Tibial nerve (tissue), 4 donors: ENCODE measurements at places on chromosomes 4 and X.

GRCh38 chrX:118614150-118614549 lies 113.3 kb upstream of the IL13RA1 start:
- DNase-seq = no peak

DNA sequence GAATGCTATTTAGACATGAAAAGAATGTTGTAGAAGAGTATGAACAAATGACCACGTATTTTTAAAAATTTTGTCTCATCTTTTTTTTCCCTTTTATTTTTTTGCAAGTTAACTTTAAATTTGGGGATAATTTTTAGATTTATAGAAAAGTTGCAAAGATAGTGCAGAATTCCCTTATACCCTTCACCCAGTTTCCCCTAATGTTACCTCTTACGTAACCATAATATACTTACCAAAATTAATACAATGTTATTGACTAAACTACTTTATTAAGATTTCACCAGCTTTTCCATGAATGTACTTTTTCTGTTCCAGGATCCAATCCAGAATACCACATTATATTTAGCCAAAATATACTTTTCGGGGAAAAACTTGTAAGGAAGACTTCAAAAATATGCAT lies 12.3 kb downstream of the CHRNA9 start:
- no peak for DNase-seq

- no peak for DNase-seq
Measured at GRCh38 chr4:18213576-18214198, 192.1 kb upstream of the LCORL start.

GRCh38 chr4:107951551-107951950 lies 20.2 kb downstream of the CYP2U1 start:
- no peak for DNase-seq

DNA sequence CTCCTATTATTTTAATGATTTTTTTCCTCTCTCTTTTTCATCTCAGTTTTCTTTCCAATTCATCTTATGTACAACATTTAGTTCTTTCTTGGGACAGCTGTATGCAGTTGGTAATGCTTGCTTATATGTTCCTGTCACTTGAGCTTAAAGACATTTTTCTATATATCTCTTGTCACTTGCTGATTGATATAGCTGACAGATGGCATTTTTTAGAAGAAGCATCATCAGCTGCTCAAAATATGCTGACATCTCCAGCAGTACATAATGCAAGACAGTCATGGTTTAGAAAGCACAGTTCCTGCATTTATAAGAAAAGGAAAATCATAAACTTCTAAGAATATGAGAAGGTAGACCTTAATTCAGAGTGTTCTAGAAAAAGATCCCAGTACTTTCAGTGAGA lies 56.5 kb downstream of the DCAF8L1 start:
- no peak for DNase-seq

GRCh38 chrX:40878766-40879165 lies 143.4 kb upstream of the MED14 start:
- no peak for DNase-seq

DNA sequence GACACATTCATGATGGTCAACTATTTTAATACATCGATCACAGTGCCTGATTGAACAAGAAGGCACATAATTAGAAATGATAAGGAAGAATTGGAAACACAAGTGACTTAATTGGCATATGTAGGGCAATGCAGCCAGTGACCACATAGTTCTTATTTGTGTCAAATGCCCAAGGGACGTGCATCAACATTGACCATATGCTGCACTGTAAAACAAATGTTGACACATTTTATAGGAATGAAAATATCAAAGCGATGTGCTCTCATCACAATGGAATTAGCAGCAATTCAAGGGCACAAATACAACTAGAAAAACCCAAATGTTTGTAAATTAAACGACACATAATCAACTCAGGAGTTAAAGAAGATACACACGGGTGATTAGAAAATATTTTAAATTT lies 948.3 kb upstream of the PRKX start:
- DNase-seq = no peak

DNA sequence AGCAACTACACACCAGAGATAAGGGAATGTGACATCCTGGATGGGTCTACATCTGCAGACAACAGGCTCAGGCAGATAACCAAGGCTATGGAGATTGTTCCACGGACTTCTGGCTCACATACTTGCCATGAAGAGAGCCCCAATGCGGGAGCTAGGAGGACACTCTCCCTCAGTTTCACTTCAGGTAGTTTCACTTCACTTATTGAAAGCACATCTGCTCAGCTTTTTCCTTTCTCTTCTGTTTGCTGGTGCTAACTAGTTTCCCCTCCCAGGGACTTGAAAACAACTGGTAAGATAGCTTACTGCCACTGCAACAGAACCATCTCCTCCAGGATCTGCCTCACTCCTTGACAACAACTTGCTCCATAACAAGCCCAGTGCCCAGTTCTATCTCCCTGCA lies 1.4 kb upstream of the CT47C1 start:
- DNase-seq = no peak

- DNase-seq = no peak
Measured at GRCh38 chr4:165364452-165365080, 14.2 kb upstream of the CPE start.

GRCh38 chr4:8897251-8898167 lies 25.9 kb upstream of the HMX1 start:
- no peak for DNase-seq

GRCh38 chr4:2671267-2671895 lies 84.8 kb downstream of the TNIP2 start:
- DNase-seq = no peak

DNA sequence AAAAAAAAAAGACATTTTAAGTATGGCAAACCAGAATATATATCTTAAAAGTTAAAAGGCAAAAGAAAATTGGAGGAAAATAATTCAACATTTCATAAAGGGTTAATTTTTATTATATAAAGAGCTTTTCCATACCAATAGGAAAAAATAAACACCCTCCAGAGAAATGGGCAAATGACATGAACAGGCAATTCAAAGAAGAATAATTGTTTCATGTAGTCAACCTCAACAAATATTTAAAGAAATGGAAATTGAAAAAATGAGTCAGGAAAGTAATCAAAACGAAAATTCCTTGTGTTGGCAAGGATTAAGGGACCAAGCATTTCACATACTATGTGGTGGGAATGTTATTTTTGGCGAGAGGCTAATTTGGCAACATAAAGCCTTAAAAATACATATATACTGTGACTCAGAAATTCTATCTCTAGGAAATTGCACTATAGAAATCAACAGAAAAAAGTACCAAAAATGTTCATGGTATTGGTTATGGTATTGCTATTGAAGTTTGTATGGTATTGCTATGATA lies 87.6 kb downstream of the HAUS3 start:
- DNase-seq = no peak

DNA sequence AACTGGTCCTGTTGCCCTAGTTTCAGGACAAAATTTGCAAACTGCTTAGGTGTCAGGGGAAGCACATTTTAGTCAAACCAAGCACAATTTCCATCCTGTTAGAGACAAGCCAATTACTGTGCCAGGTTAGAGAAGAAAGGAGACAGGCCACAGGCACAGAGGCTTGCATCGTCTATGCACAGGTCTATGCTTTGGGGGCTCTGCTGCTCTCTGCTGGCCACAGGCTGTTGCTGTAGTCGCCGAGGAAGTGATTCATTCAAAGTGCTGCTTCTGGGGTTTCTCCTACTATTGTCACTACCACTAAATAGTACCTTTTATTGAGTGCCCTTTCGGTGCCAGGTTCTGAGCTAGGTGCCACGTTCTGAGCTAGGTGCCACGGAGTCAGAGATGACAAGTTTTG lies 45.5 kb downstream of the VGLL1 start:
- DNase-seq = peak; percentile 12

DNA sequence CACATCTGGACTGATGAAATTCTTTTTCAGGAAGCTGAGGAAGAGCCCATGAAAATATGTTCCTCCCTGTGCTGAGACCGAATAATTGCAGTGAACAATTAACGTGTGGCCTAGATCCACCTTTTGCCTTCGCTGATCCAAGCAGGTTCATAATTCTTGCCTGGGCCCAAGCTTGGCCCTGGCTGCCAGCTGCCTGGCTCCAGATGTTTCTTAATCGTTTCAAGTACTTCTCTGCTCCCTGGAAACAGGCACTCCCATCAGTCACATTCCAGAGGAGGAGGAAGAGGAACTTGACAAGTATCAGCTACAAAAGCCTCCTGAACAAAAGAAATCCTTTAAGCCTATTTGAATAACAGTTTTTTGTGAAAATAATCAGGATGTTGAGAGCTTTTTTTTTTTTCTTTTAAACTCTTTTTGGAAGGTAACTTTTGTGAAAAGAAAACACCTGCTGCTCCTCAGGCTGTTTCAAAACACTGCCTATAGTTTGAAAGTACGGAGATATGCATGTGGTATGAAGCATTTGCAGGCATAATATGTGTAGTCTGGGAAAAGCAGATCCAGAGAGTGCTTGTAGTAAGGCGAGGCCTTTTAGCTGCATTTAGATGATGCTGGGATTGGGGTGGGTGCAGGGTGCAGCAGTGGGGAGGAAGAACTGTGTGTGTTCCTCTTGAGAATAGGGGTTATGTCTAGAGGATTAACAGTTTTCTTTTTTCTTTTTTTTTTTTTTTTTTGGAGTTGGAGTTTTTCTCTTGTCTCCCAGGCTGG lies 154.4 kb downstream of the PTTG2 start:
- no peak for DNase-seq

GRCh38 chr4:1961563-1961962 lies 47.2 kb downstream of the NELFA start:
- DNase-seq = no peak

- DNase-seq = no peak
Measured at GRCh38 chrX:97529536-97530200, 646.0 kb downstream of the RPA4 start.

- DNase-seq = no peak
Measured at GRCh38 chr4:41172786-41173185, 41.6 kb downstream of the APBB2 start.

- DNase-seq = peak; percentile 86
Measured at GRCh38 chr4:129641179-129641578, 545.2 kb downstream of the C4orf33 start.

GRCh38 chrX:48475774-48476577 lies at the start of gene FTSJ1:
Gene FTSJ1, plus strand, starts transcription at chrX:48476199. Its CDS starts 1,849 bp downstream, at chrX:48478048.
- peak; percentile 86 for DNase-seq

DNA sequence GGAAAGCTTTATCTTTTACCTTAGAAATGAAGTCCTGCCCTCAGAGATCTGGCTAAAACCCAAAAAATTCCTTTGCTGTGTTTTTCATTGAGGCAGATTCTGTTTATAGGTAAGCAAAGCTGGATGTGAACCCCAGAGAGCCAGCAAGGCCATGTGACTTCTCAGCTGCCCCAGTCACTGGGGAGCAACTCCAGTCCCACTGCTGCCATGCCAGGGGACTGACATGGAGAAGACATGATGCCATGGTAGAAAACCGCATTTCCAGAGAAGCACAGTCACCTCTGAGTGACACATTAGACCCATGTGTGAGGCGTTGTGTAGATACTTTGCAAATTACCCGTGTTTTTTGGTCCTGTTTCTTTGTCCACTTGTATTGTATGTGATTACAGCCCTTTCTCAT lies 45.4 kb downstream of the PTTG2 start:
- no peak for DNase-seq

GRCh38 chr4:2172161-2172560 lies 69.8 kb downstream of the HAUS3 start:
- DNase-seq = no peak

DNA sequence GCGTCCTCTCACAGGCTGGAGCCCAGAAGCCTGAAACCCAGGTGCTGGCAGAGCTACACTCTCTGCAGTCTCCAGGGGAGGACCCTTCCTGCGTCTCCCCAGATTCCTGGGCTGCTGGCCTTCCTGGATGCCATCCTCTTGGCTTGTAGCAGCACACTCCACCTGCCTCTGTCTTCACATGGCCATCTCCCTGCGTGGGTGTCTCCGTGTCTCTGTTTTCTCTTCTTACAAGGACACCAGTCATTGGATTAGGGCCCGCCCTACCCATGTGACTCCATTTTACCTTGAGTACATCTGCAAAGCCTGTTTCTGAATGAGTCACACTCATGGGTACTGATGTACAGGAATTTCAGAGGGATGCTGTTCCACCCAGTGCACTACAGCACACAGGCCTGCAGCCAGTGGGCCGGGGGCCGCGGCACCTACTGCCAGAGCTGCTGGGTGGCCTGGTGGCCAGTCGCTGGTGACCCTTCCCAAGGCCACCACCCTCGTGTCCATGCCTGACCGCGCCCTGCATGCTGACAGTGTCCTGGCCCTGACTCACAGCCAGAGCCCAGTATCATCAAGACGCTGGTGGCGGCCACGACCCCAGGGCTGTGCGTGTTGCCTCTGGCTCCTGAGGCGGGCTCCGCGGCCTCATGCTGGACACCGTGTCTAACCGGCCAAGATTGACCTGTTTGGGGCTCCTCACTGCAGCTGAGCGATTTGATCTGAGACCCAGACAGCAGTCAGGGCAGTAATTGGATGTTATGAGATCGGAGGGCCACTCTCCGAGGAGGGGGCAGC lies 63.6 kb upstream of the NKX1-1 start:
- no peak for DNase-seq

GRCh38 chr4:78747475-78747922 lies 28.7 kb upstream of the BMP2K start:
- no peak for DNase-seq

- DNase-seq = no peak
Measured at GRCh38 chr4:111045992-111046391, 423.1 kb upstream of the PITX2 start.

GRCh38 chr4:39978904-39979303 lies 1.2 kb upstream of the PDS5A start:
- DNase-seq = no peak

- no peak for DNase-seq
Measured at GRCh38 chr4:105472871-105473323, 965 bp downstream of the PPA2 start.

GRCh38 chr4:141458501-141458900 lies 177.9 kb upstream of the IL15 start:
- DNase-seq = no peak

DNA sequence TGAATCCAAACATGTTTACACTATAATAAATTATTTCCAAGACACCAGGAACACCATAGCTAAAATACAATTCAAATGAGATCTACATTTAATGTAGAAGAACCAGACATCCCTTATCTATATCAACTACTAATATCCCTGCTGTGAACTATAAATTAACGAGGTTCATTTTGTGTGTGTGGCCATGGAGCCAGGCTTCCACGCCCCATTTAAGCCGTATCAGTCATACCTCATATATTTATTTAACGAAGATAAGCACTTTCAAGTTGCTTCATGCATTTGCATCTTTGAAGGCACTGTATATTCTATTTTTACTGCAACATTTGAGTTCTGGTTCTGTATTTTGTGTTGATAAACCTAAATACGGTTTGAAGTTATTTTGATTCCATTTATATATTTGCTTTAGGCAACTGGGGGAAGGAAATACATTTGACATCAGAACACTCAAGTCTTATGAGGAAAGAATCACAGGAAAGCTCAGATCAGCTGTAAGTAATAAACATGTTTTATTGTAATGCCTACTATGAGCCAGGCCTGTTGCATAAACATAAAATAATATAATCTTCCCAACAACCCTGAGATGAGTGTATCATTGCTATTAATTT lies 45.1 kb upstream of the WDR17 start:
- DNase-seq = no peak

- no peak for DNase-seq
Measured at GRCh38 chr4:127631420-127631819, 1.3 kb upstream of the INTU start.

GRCh38 chr4:174241162-174241561 lies 42.3 kb downstream of the FBXO8 start:
- no peak for DNase-seq
